Immature natural killer cell (primary cell): ENCODE measurements at places on chromosomes 5 and 9.

GRCh38 chr5:36701085-36701698 lies 94.8 kb downstream of the SLC1A3 start:
- DNase-seq = no peak

DNA sequence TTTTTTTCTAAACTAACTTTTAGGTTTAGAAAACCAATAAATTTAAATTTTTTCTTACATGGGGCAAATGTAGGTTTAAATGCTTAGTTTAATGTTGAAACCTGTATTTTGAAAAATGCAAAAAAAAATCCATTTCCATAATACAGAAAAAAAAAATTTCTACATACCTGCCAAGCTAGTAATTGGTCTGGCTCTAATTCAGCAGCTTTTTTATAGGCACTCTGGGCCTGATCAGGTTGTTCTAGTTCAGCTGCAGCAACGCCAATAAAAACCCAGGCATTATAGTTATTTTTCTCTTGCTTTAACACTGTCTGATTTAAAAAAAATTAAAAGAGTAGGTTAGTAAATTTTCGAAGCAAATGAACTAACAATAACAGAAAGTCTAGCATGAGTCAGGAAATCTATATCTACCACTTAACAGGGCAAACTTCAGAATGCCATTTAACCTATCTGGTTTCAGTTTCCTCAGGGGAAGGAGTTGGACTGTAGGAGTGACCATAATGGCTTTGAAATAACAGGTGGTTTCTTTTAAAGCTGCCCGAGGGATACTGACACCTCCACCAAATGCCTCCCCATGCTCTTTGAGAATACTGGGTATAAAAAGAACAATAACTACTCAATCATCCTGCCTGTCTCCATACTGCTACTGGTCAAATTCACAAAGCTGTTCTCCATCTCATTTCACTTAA lies 11.6 kb downstream of the SKIC3 start:
- DNase-seq = no peak

DNA sequence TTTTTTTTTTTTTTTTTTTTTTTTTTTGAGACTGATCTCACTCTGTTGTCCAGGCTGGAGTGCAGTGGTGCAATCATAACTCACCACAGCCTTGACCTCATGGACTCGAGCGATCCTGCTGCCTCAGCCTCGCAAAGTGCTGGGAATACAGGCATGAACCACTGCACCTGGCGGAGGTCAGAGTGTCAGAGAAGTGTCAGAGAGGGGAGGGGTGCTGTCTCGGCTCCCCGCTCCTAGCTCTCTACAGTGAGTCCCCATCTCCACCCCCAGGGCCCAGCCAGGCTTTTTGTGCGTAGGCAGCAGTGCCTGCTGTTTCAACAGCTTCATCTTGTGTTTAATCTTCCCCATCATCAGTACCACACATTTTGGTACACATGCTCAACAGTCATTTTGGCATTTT lies 38.3 kb downstream of the SAR1B start:
- no peak for DNase-seq

- peak; percentile 34 for DNase-seq
These were observed 1.3 kb upstream of the NIPBL start for GRCh38 chr5:36875051-36875789.

DNA sequence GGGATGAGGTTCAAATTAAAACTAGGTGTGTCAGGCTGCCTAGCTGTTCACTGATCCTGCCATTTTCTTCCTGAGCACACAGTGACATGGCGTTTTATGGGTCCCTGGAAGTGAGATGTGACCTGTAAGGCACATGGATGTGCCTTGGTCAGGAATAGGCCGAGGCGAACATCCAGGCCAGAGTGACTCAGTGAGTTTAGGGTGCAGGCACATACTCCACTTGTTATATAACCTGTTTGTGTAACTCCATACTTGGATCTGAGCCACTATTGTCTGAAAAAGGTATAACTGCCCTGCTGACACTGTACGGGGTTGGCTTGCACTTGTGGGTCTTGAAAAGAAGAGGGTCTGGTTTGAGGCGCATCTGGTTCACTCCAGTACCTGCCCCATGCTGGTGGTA lies 150.1 kb upstream of the ADAMTS16 start:
- no peak for DNase-seq

DNA sequence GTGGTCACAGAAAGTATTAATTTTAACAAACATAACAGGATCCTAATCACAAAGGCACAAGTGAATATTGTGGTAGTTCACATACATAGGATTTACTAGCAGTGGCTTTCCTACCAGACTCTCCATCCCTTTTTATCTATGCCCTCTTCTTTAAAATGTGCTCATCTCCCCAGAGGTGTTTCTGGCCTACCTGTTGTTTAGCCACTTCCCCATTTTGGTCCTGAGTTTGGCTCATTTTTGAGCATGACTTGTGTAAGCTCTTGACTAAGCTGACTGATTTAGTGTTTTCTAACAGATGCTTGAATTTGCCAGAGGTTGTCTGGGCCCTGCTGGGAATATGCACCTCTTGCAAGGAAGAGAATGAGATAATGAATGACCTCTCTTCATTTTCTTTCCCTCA lies 517.7 kb upstream of the CLINT1 start:
- DNase-seq = no peak

GRCh38 chr5:134142806-134143205 lies 28.3 kb downstream of the TCF7 start:
- DNase-seq = no peak
